ENCODE measurements at places on chromosomes 5 and 9. TPM values are rescaled to one million over a fixed set of nuclear protein-coding genes. Genes with fewer than 3 reads are reported as not detected.
A peak's percentile ranks its signal among the peaks of the same experiment; 100 is the strongest.

DNA sequence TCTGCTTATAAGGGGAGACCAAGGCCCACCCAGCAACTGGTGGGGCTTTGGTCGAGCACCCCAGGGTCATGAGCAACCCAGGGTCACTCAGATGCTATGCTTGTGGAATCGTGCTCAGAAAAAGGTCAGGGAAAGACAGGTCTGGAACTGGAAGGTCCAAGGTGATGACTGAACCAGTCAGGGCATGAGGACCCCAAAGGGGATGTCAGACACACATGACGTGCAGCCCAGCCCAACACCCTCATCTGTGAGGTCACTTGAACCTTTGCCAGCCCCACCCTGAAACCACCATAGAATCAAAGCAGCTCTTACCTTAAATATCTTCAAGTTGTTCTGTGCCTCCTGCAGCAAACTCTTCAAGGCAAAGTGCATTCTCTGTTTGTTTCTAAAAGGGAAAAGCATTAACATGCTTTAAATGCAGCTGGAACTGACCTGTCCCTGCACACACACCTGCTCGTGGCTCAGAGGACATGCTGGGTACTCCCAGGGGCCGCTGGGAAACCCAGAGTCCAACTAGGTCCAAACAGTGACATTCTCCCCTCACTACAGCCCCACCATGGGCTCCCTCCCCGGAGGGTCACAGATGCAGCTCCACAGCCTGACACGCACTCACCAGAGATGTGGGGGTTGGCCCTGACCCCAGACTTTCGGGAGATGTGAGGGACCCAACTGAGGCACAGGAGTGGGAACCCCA lies 29.4 kb downstream of the IPPK start:
- no peak for DNase-seq

Gene EXD3
- total RNA-seq = 44.5 TPM

DNA sequence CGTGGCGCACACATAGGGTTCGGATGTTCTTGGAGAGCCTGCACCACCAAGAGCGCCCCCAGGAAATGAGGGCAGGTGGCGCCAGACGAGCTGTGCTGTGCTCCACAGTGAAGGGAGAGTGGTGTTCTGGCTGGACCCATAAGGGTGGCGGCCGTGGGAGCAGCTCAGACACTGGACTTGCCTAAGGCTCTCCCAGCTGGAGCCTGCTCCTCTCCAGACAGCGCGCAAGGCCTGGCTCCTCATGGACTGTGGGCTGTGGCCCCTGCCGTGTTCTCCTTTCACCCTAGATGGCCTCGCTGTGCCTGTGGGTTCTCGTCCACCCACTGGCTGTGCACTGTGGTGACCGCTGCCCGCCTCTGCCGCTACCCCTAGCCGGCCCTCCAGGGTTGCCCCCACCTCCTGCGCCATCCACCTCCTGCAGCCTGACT lies 92.9 kb downstream of the EHMT1 start:
- no peak for DNase-seq

- no peak for DNase-seq
Observed at GRCh38 chr9:81823672-81824554, 104.3 kb upstream of the SPATA31D4 start.

- no peak for DNase-seq
Observed at GRCh38 chr5:37667430-37667829, 172.4 kb downstream of the GDNF start.

- no peak for DNase-seq
Observed at GRCh38 chr9:96612105-96612965, 7.3 kb downstream of the CDC14B start.

DNA sequence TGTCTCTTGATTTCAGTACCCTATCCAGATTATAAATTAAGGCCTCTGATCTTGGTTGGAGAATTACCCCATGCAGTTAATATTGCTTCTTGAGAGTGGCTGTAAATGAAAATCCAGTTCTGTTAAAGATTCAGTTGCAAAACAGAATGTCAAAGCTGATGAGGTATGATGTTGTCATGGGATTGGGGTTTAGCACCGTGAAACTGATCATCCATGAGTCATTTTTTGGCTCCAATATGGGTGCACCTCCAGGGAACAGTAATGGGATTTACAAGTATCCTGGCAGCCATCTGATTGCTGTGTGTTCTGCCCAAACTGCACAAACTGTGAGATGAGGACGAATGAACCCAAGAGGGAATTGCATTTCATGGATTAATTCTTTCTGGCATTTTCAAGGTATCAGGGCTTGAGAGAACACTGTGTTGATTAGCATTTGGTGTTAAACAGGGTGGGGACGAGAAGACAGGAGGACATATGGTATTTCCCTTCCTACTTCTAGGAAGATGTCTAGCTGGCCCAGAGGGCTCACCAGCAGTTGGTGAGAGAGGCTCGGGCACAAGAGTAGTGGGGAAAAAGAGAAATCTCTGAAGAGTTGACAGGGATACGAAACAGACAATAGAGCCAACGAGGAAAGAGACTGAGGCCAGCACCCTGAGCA lies 214.7 kb downstream of the GAS1 start:
- DNase-seq = no peak

DNA sequence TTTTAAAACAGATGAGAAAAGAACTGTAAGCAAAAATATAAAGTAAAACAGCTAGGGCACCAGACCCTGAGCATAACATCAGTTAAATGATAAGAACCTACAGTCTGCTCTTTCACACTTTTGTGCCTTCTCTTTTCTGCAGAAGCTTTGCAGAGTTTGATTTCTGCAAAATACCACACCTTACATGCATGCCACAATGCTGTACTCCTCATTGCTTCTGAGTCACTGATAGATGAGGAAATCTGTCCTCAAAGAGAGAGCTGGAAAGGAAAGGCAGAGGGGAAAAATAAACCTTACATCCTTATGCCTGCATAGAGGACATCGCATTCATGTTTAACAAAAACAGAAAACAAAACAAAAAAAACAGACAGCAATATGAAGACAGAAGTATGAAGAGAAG lies 142.9 kb downstream of the ATPSCKMT start:
- no peak for DNase-seq

Gene ARSK
- 5.9 TPM for total RNA-seq

Gene TMEM171
- total RNA-seq = 15.4 TPM

DNA sequence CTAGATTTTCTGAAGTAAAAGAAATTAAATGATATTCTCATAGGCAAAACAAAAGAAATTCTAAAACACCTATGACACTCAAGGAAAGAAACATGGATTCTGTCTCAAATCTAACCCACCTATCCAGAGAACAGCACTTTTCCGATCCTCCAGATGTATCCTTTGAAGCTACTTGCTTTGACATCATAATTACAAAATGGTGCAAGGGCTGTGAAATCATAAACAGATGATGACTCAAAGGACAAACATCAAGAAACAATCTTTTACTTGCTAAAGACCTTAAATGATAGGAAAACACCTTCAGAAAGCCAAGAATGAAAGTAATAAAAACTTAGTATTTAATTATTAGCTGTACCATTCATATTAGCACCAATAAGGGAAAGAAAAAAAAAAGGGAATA lies 202.6 kb downstream of the DENND1A start:
- no peak for DNase-seq

GRCh38 chr9:37565661-37566618 lies 10.2 kb downstream of the FBXO10 start:
- no peak for DNase-seq

DNA sequence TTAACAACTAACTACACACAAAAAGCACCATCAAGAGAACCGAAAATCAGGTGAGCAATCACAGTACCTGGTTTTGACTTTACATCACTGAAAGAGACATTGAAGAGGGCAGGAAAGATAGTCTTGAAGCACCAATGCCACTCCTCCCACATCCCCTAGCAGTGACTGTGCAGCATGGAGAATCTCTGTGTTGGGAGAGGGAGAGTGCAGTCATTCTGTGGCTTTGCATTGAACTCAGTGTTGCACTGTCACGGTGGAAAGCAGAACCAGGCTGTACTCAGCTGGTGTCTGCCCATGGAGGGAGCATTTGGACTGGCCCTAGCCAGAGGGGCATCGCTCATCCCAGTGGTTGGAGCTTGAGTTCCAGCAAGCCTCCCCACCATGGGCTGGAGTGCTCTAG lies 40.4 kb downstream of the C5 start:
- DNase-seq = no peak

Gene SLC31A2
- 10.6 TPM for total RNA-seq

Gene ZNF367
- 1.9 TPM for total RNA-seq

GRCh38 chr5:72007336-72008111 lies 99.8 kb upstream of the MAP1B start:
- DNase-seq = no peak

DNA sequence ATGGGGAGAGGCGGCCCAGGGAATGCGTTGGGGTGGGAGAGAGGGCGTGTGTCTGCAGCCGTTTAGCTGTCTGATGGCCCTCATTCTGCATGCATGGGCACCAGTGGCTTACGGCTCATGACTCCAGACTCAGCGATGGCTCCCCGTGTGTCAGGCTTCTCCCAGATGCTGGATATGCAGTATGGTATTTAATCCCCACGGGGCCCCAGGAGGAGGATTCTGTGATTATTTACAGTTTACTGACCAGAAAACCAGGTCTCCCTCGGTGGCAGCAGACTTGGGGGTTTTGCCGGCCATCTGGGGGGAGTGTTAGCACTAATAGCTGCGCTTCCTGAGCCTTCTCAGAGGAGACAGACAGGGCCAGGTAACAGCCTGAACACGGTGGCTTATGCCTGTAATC lies 4.3 kb downstream of the PRDM12 start:
- no peak for DNase-seq

GRCh38 chr9:72133365-72134035 lies 15.7 kb upstream of the GDA start:
- DNase-seq = no peak

Gene WNK2
- total RNA-seq = 4.8 TPM

- no peak for DNase-seq
Observed at GRCh38 chr9:37119360-37119759, 1.0 kb upstream of the ZCCHC7 start.

Gene CDH9
- total RNA-seq = 2.1 TPM

GRCh38 chr9:22975951-22976350 lies 529.3 kb downstream of the DMRTA1 start:
- no peak for DNase-seq

DNA sequence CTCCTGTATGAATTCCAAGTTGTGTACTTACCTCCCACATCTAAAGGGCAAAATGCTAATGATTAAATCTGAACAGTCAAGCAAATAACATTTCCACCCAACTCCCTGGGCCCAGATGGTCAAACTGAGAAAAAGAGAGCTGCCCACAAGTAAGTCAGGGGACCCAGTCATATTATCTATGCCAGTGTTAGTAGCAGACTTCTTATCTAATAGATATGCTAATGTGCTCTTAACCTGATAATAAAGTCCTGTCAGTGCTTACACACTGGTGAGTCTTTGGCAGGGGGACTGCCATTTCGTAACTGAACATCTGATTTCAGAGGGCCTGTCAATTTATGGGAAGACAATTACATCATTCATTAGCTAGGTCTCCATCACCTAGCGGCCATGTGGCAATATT lies 292.3 kb upstream of the WWC1 start:
- DNase-seq = no peak

DNA sequence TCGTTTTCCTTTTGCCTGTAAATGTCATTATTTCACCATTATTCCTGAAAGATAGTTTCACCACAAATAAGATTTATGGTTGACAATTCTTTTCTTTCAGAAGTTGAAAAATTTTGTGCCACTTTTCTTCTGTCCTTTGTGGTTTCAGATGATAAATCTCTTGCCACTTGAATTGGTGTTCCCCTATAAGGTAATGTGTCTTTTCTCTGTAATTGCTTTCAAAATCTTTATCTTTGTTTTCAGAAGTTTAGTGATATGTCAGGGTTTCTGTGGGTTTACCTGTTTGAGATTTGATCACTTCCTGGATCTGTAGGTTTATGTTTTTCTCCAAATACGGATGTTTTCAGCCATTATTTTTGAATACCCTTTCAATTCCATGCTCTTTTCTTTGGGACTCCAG lies 14.6 kb downstream of the RASA1 start:
- no peak for DNase-seq

Gene PTGER4
- total RNA-seq = 17.2 TPM

DNA sequence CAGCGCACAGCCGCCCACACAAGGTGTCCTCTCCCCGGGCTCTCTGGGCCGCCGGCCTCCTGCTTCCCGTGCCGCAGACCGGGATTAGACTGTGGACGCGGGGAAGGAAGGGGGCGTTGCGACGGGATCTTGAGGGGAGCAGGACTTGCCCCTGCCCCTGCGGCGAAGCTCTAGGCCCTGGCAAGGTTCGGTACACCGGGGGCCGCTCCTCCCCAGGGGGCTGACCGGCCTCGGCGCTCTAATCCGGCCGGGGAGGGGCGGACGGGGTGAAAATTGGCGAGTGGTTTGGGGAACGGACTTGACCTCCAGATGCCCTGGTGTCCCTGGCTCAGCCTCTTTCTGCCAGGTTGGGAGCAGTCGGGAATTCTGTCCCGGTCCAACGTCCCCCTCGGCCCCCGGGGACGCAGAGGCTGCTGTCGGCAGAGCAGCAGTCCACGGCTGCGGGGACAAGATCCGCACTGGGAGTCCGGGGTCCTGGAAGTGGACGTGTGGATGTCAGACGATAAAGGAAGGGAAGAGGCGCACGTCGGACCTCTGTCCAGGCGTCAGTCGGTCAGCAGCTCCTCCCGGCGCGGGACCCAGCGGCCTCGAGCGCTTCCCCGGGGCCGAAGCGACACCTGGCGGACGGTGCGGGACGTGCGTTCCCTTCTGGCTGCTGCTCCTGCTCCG lies 1.9 kb upstream of the CNTFR start:
- DNase-seq = peak; percentile 89

GRCh38 chr9:91428927-91429351 lies 5.3 kb upstream of the NFIL3 start:
- DNase-seq = no peak

DNA sequence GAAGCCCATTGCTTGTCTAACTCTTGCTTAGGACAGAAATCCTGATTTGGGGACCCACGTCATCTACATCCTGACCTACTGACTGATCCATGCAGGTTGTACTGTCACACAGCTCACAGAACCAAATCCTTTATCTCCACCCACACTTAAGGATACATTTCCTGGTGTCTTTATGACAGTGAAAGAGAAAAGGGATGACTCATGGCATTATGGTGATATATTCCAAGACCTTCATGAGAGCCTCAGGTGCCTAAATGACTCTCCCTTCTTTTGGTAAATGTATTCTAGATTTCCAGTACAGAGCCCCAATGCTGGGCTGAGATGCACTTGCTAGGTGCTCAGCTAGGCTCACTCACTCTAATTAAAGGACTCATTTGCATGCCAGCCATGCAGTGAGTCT lies 26.0 kb upstream of the DMRT2 start:
- DNase-seq = no peak

Data from kidney (tissue), 22 donors.